ENCODE measurements at places on chromosomes 4 and X. TPM values are rescaled to one million over a fixed set of nuclear protein-coding genes. Genes with fewer than 3 reads are reported as not detected.

DNA sequence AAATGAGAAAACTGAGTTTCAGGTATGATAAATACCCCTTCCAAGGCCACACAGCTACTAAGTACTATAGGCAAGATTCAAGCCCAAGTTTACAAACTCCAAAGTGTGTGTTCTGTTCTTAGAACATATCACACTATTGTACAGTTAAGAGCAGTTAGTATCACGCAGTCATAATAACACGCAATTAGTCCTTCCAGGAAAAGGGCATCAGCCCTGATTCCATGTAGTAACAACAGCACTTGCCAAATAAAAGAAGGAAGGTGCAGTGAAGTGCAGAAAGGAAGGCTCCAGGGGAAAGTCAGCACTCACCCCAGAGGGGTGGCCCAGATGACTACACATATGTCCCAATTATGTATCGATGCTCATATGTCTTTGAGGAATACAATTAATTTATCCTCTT lies 4.4 kb downstream of the TASL start:
- no peak for DNase-seq

GRCh38 chrX:13893826-13894225 lies 76.9 kb upstream of the GPM6B start:
- DNase-seq = no peak

DNA sequence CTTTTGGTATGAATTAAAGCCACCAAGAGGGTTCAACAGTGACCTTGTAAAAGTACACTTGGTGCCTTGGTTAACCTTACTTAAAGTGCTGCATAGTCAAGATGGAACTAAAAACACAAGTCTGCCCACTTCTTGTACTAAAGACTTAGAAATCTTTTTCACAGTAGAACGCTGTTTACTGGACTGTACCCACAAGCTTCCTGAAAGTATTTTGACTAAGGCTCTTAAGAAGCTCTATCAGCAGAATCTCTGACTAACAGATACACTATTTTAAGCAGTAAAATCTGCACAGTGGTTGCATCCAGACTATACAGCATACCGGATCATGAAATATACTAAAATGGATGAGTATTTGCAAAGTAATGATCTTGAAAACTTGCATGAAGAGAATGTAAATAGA lies 7.2 kb downstream of the RAB28 start:
- no peak for DNase-seq

DNA sequence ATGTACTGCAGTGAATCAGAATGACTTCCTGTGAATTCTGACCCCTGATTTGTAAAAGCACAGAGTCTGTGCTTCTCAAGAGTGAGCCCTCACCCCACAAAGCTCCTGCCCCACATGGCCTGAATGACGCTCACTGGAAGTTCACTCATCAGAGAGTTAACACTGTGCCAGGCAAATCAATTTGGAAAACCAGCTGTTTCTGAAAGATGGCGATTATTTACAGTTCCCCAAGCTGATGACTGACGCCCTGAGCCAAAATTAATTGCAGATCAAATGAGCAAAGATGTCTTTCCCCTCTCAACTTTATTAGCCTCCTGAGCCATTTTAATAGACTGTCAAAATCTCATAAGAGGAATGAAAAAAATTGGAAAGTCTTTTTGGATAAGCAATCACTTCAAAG lies 118.0 kb downstream of the SLC2A9 start:
- no peak for DNase-seq

- DNase-seq = no peak
These were observed 112.1 kb upstream of the NWD2 start for GRCh38 chr4:37132351-37132974.

DNA sequence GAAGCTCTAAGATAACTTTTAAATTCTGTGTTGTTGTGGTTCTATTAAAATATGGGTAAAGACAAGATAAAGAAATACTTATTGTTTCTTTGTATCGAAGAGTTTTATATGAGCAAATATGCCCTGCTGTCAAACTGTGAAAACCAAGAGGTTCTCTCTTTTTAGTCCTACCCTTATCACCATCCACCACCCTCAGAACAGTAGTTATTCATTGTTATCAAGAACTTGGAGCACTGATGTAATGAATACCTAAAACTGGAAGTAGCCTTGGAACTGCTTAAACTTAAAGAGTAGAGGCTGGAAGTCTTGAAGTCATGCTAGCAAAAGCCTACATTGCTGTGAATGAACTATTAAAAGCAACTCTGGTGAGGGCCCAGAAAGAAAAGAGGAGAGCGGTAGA lies 9.2 kb downstream of the PIR start:
- DNase-seq = no peak

DNA sequence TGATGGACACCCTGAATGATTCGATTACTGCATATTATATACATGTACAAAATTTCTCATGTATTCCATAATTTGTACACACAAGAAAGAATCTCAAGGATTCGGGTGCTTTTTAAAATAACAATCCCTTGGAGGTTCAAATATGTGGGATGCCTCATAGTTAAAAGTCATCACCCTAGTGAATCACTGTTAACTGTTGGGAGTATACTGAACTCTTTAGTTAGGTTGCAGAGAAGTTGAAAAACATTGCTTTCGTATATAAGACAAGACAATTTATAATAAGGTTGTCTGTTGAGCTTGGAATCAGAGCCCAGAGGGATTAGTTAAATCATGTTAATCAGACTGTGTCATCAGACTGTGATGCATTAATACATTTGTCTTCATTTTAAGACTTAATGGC lies 15.6 kb downstream of the DCK start:
- no peak for DNase-seq

DNA sequence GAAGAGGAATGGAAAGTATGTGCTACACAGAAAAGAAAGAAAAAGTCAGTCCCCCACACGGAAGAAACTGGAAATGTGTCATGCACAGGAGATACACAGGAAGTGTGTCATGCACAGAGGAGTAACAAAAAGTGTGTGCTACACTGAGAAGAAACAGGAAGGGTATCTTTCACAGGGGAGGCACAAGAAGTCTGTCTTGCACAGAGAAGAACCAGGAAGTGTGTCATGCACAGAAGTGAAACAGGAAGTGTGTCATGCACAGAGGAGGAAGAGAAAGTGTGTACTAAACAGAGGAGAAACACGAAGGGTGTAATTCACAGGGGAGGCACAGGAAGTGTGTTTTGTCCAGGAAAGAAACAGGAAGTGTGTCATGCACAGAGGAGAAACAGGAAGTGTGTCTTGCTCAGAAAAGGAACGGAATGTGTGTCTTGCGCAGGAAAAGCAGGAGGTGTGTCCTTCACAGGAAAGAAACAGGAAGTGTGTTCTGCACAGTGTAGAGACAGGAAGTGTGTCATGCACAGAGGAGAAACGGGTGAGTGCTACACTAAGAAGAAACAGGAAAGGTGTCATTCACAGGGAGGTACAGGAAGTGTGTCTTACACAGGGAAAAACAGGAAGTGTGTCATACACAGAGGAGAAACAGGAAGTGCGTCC lies 527.2 kb upstream of the PRKX start:
- no peak for DNase-seq

DNA sequence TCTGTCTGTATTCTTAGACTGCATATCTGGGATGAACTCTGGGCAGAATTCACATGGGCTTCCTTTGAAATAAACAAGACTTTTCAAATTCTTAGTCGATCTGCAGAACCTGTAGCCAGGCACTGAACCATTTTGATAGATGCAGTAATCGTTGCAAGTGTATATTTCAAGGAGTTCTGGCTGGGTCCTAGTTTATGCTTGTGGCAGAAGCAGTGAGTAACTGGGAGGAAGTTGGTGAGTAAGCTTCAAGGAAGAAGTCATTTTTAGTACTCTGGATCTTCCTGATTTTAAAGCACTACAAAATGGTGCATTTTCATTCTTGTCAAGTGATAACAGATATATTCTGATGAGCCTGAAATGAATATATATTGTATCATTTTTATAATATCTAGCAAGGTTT lies 9.5 kb downstream of the HPRT1 start:
- no peak for DNase-seq

DNA sequence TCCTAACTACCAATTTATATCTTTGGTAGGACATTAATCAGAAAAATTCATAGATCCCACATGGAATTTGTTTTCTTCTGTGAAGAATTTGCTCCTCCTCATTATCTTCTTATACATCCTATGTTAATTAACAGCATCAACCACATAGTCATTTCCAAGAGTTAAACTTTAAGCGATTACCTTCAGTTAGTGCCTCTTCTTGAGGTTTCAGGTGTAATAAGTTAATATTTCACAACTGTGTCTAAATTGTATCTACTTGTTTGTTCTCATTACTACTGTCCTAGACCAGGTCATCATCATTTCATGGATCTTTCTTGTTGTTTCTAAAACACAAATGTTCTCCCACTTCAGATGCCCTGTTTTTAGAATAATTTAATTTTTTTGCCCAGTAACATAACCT lies 457.9 kb downstream of the FAT4 start:
- DNase-seq = no peak

DNA sequence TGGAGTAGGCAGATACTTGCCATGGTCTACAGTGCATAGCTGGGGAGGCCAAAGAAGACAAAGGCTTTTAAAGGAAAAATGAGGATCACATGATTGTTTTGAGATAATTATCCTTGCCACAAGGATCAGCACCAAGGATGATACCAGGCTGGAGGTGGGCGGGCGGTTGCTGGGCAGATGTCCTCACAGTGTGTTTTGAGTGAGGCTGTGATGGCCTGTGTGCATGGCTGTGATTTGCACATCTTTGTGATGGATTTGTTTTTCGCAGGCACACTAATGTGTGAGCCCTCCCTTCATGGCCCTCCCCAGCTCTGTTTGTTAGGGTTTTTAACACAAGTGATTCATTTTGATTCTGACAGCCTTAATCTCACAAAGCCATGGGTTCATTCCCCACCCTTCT lies 46.8 kb downstream of the RGS12 start:
- no peak for DNase-seq

- no peak for DNase-seq
These were observed 33.1 kb downstream of the MAOB start for GRCh38 chrX:43849173-43849572.

GRCh38 chrX:37370499-37371141 lies 21.5 kb downstream of the PRRG1 start:
- DNase-seq = no peak

- DNase-seq = no peak
These were observed 65.7 kb upstream of the KCNIP4 start for GRCh38 chr4:22014222-22014741.

GRCh38 chr4:56655209-56655626 lies 25.9 kb downstream of the HOPX start:
- DNase-seq = no peak

HEPH gene
- total RNA-seq = 301 TPM

HPSE gene
- total RNA-seq = 23.8 TPM

- no peak for DNase-seq
These were observed 51.4 kb downstream of the ARAP2 start for GRCh38 chr4:36192922-36193321.

- no peak for DNase-seq
These were observed 20.0 kb downstream of the CLDN22 start for GRCh38 chr4:183300070-183300469.

PASD1 gene
- not detected for total RNA-seq
